ENCODE measurements at places on chromosomes 3 and 15. TPM values are rescaled to one million over a fixed set of nuclear protein-coding genes. Genes with fewer than 3 reads are reported as not detected.

DNA sequence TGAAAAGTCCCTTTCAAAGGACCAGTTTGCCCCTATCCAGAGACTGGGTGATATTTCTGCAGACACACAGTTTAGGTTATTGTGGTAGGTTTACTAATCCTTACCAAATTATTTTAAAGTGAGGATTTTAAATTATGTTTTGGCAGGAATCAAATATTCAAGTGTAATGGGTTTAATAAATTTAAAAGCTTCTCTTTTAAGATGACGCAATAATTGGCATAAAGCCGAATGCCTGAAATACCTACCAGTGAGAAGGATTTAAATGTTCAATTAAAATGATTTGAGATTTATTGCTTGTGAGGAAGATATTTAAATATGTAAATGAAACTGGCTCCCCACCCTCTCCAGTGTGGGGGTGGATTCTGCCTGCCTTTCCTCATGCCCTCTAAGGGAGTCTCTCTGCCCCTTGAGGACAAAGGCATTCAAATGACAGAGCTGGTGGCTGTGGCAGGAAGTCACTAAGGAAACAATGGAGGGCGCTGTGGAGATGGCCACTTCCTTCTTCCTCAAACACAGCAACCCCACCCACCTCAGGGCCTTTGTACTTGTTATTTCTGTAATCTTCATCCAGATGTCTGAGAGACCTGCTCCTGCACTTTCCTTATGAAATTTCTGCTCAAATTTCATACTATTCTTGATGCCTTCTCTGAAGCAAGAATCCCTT is 131.7 kb downstream of the TNIK start:
- H3K4me3 ChIP-seq, result no peak overlapping the region
- no peaks in the 10 kb centered on the region for H3K27me3 ChIP-seq
- H3K27ac ChIP-seq, result no peak overlapping the region

DNA sequence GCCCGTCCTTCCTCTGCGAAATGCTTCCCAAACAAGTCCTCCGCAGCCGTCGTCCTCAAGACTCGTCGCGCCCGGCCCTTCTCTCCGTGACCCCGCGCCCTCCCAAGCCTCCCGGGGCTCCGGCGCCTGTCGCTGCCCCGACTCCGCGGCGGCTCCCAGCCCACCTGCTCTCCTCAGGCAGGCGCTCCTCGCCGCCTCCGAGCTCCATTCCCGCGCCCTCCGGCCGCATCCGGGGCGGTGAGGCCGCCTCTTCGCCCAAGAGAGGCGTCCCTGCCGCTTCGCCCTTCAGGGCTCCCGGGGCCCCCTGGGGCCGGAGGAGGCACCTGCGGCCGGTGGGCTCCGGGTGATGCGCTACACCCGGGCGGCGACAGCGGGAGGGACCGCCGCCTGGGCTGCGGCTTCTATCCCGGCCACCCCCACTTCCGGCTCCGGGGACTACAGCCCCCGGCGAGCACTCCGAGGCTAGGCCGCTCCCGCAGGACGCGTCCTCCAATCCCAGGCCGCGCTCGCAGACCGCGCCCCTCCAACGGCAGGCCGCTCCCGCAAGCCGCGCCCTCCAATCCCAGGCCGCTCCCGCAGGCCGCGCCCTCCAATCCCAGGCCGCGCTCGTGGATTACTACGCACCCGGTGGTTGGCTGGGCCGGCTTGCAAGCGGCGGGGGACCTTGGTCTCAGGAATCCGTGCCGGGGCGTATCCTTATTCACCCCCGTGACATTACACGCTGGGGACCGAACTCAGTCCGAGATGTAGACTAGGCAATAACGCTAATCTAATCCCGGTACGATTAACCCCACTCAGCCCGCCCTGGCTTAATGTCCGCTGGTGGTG is at the start of gene RUBCN:
TSS of gene RUBCN (minus strand) at position 414 of the 828 bp plus-strand sequence. CDS start at position 229, 185 bp downstream.
- H3K36me3 ChIP-seq, result peaks cover 2% of the 10 kb centered on the region
- H3K4me1 ChIP-seq, result peaks cover 12% of the 10 kb centered on the region
- H3K27ac ChIP-seq, result peak within 1 kb of the TSS; percentile 58

GRCh38 chr3:197499427-197499826 is 56.3 kb downstream of the BDH1 start:
- H3K4me1 ChIP-seq, result peaks cover 19% of the 10 kb centered on the region
- peak; percentile 92 for DNase-seq
- no peak overlapping the region for H3K4me3 ChIP-seq
- H3K27me3 ChIP-seq, result no peaks in the 10 kb centered on the region

DNA sequence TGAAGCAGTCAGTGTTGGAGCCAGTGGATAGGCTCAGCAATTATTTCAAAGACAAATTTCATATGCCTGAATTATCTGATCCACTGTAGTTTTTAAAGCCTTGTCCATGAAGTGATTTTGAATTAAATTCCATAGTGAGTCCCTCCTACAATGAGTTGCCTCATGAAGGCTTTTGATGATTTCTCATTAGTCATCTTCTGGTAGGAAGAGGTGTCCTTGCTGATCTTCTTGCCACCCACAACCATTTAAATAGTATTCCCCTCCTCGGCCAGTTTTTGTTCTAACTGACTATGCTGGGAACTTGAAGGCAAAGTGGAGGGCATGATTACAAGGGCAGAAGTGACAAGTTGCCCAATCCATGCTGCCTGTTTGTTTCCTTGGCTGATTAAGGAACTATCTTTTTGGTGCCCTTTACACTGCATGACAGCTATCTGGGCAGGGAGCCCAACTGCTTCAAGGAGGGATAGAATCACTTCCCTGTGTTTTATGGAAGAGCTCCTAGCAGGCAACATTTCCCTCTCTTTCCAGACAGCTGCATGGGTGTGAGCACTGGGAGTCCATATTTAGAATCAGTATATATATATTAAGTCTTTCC is 617.5 kb downstream of the ZPLD1 start:
- no peaks in the 10 kb centered on the region for H3K27me3 ChIP-seq
- H3K36me3 ChIP-seq, result no peaks in the 10 kb centered on the region
- H3K4me3 ChIP-seq, result no peak overlapping the region

GRCh38 chr15:40858706-40859105 is 14.9 kb downstream of the SPINT1 start:
- no peak overlapping the region for H3K27ac ChIP-seq
- H3K36me3 ChIP-seq, result no peaks in the 10 kb centered on the region
- peaks cover 2% of the 10 kb centered on the region for H3K4me1 ChIP-seq
- no peak for DNase-seq

Gene HIGD2B
- total RNA-seq, result not detected
